IgD-negative memory B cell (primary cell): ENCODE measurements at places on chromosomes 7 and 10. TPM values are rescaled to one million over a fixed set of nuclear protein-coding genes. Genes with fewer than 3 reads are reported as not detected.

The MYO1G gene
- 167 TPM for polyA plus RNA-seq

The ZNF467 gene
- polyA plus RNA-seq, result not detected

The PROSER2 gene
- not detected for polyA plus RNA-seq

The PALD1 gene
- polyA plus RNA-seq, result 0.08 TPM

The ANKRD61 gene
- 0.24 TPM for polyA plus RNA-seq

The PSD gene
- 2.8 TPM for polyA plus RNA-seq

The BHLHA15 gene
- polyA plus RNA-seq, result 5.3 TPM

The CYP3A4 gene
- polyA plus RNA-seq, result not detected

The SLC37A3 gene
- polyA plus RNA-seq, result 5.4 TPM

The POLR2J gene
- polyA plus RNA-seq, result 111 TPM

The KEL gene
- not detected for polyA plus RNA-seq

The ZNF488 gene
- not detected for polyA plus RNA-seq

The MLXIPL gene
- not detected for polyA plus RNA-seq

The CASP7 gene
- polyA plus RNA-seq, result 13.4 TPM

The NPTX2 gene
- not detected for polyA plus RNA-seq

The CACNB2 gene
- 0.79 TPM for polyA plus RNA-seq

The ETV1 gene
- polyA plus RNA-seq, result not detected

The NUTM2D gene
- 0.19 TPM for polyA plus RNA-seq

The CHRM2 gene
- polyA plus RNA-seq, result not detected

The RAMP3 gene
- polyA plus RNA-seq, result not detected

The OGDHL gene
- not detected for polyA plus RNA-seq

The DGKI gene
- polyA plus RNA-seq, result not detected

The SH2D4B gene
- polyA plus RNA-seq, result not detected

The EVX1 gene
- not detected for polyA plus RNA-seq

The C10orf105 gene
- polyA plus RNA-seq, result not detected

The MYL10 gene
- polyA plus RNA-seq, result not detected

The EBLN1 gene
- not detected for polyA plus RNA-seq

The SLC29A3 gene
- polyA plus RNA-seq, result 9.0 TPM
